ENCODE measurements at places on chromosomes 5 and 9.
A peak's percentile ranks its signal among the peaks of the same experiment; 100 is the strongest.

- DNase-seq = no peak
These were observed 9.4 kb downstream of the OTULINL start for GRCh38 chr5:14590949-14591348.

- no peak for DNase-seq
These were observed 548.3 kb downstream of the SEMA5A start for GRCh38 chr5:8997542-8998070.

- no peak for DNase-seq
These were observed 40.5 kb downstream of the CCNJL start for GRCh38 chr5:160271836-160272235.

DNA sequence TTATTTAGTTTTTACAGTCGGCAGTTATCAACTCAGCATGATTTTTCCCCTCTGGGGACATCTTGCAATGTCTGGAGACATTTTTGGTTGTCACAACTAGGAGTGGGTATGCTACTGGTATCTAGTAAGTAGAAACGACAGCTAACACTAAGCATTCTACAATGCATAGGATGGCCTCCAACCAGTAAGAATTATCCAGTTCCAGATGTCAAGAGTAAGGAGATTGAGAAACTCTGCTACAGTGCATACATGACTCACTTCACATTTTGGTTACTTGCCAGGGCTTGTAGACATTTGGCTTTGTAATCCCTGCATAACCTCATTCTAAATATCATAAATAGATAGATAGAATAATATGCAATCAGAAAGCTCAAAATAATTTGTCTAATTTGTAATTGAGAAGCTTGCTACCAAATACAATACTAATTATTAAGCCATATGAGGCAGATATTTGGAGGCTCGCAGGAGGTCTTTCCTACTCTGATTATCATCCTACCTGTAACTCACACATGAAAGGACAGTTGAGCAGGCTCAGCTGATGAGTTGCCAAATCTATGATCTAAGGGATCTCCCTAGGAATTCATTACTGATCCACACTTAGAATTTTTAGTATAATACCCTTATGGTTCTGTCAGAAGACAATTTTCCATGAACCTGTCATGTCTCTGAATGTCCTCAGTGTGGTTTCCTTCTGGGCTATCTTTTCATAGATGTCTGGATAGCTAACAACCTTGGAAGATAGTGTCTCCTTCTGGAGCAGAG, 346.9 kb upstream of the TLE4 start:
- no peak for DNase-seq

DNA sequence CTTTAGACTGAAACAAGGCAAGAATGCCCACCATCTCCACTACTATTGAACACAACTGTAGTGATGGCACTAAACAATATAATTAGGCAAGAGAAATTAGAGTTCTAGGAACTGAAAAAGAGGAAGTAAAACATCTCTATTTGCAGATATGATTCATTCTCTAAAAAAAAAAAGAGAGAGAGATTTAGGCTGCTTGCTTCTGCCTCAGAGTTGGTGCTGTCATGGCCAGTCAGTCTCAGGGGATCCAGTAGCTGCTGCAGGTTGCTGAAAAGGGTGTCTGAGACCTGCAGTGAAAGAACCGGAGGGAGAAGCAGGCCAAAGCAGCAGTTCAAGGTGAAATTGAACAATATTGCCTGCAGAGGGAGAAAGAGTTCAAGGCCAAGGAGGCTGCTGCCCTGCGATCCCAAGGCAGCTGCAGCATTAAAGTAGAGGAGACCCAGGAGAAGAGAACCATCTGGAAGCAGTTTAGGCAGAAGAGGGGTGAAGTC, 72.5 kb downstream of the AP3B1 start:
- peak; percentile 9 for DNase-seq

DNA sequence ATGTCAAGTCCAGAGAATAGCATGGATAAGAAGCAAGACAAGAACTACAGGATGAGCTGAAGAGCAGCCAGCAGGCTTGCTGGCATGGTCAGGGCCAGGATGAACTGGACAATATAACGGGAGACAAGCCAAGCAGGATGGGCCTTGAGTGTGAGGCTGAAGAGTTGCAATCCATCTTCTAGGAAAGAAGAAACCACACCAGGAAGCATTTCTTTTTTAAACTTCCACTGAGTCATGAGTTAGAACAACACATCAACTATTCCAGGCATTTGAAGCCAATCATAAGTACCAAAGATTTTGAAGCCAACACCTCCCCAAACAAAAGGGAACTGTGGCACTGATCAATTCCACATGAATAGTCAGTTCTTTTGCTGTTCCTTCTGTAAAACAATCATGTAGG, 27.3 kb downstream of the SLC31A2 start:
- DNase-seq = no peak

GRCh38 chr5:141763541-141763940, 81.5 kb upstream of the ARAP3 start:
- DNase-seq = no peak

- DNase-seq = no peak
These were observed 272.8 kb downstream of the TAF11L14 start for GRCh38 chr5:17907094-17907493.

- no peak for DNase-seq
These were observed 47.0 kb downstream of the SPRY4 start for GRCh38 chr5:142277796-142278195.

GRCh38 chr5:138972230-138972629, 97.1 kb upstream of the LRRTM2 start:
- DNase-seq = no peak

GRCh38 chr9:121354141-121354540, 15.9 kb downstream of the STOM start:
- DNase-seq = no peak

DNA sequence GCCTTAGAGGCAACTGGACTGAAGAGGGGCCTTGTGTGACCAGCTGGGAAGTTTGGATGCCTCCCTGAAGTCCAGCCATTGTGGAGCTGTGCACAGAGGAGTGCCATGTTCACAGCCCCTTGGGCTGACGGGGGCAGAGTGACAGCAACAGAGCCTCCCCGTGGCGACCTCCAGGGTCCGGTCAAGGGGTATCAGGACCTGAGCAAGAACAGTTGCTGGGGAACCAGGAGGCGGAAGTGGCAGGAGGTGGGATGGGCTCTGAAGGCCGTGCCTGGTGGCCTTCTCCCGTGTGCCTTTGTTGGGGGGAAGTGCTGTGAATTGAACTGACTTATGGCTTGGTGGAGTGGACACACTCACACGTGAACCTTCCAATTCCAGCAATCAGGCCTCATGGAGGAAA, 14.0 kb downstream of the BNIP1 start:
- no peak for DNase-seq

- DNase-seq = no peak
These were observed 61.0 kb downstream of the INVS start for GRCh38 chr9:100160021-100160420.

- no peak for DNase-seq
These were observed 368.6 kb upstream of the MPDZ start for GRCh38 chr9:13648068-13648467.

DNA sequence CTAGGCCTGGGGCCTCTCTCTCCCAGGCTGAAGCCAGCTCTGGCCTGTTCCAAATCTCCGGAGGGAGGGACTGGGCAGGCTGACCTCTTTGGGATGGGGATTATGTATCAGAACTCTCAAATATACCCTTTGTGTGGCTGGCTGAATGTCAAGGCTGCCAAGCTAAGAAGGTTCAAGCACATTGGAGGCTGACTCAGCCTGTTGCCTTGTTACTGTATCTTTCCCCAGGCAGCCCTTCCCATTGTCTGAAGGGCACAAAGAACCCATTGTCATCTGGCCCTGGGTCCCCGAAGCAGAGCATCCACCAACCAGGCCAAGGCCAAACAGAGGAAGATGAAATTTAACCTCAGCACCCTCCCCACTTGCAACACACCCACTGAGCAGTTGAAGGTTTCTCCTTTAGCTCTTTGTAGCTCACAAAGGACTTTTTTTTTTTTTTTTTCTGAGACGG, 7.3 kb upstream of the SPARC start:
- no peak for DNase-seq

DNA sequence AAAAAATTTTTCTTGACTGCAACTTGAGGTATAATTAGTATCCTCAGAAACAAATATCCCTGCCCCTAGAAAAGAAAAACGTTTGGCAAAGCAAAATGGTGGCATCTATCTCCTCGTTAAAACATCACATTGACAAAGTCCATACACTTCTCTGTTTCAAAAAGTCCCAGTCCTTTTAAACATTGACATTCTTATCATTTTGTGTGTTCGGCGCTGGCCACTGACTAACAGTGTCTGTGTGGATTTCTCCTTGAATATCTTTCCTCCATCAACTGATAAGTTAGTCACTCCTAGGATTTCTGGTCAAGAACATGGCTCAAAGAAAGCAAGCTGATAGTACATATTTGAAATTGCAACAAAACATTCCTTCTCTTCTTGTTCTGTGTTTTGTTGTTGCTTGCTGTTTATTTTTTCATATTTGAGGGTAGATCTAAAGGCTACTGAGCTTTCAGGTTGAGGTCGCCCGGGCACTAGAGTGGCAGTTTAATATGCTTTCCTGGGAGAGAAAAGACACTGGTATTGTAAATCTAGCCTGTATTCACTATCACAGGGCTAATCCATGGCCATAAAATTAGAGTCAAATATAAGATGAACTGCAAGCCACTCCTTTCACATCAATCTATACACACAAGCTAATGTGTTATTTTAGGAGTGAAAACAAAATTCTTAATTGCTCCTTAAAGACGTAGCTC, 8.5 kb upstream of the PPIC start:
- no peak for DNase-seq

- DNase-seq = no peak
These were observed 424.3 kb upstream of the DMAC1 start for GRCh38 chr9:8223861-8224260.

DNA sequence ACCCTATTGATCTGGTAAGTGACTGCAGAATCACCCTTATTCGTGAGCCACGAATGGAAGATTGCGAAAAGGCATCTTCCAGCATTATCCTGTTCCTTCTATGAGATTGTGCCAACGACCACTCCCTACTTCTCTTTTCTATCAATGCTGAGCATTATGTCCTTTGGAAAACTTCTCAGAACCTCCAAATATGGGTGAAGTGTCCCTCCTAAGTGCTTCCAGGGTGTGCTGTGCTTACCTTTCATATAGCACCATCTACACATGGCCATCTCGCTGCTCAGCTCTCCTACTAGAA, 14.7 kb upstream of the LCP2 start:
- no peak for DNase-seq

DNA sequence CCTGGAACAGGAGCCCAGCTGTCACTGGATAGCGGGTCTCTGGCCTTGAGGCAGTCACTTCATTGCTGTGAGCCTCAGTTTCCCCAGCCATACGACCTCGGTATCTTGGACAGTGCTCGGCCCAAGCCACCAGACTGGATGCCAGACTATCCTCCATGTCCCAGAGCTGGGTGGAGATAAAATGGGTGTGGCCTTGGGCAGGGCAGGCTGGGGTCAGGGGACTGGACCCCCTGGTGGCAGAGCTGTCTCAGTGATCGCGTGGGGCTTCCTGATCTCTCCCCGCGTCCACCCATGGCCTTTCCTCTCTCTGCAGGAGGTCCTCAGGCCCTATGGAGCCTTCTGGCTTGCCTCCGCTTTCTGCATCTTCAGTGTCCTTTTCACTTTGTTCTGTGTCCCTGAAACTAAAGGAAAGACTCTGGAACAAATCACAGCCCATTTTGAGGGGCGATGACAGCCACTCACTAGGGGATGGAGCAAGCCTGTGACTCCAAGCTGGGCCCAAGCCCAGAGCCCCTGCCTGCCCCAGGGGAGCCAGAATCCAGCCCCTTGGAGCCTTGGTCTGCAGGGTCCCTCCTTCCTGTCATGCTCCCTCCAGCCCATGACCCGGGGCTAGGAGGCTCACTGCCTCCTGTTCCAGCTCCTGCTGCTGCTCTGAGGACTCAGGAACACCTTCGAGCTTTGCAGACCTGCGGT, 10.0 kb downstream of the SLC2A8 start:
- no peak for DNase-seq

DNA sequence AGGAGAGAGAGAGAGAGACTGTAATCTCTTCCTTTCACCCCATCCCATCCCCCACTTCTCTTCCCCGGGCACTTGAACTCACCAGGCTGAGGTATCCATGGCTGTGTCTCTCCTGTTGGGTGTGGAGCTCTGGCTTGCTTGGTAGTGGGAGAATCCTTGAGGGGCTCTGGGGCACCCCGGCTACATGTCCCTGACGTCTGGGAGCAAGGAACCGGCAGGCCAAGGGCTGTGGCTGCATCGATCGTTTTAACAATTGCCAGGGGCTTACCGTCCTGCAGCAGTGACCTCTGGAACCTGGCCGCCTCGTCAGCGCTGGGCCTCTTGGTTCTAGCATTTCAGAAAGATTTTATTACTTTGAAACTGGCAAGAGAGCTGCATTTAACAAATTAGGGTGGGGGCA, 30.0 kb downstream of the FGF18 start:
- no peak for DNase-seq

- DNase-seq = no peak
These were observed 101.6 kb upstream of the MAP1B start for GRCh38 chr5:72005671-72006070.

GRCh38 chr9:134975253-134975652, 57.5 kb upstream of the FCN1 start:
- no peak for DNase-seq

- DNase-seq = no peak
These were observed 1.8 kb downstream of the STK10 start for GRCh38 chr5:172186114-172186695.

DNA sequence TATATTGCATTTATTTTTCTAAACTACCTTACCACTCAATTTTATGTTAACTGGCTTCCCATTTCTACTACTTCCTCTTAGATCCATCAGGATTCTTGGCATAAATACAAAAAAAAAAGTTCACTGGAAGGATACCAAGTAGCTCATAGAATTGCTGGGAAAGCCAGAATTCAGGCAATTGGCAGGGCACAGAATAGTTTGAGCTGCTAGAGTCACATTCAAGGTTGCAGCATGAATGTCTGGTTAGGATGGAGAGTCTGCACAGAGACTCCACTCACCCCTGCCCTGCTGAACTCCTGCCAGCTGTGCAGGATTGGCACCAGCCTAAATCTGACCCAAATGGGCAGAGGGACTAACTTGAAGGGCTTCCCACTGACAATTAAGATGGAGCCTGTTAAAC, 4.9 kb upstream of the AMACR start:
- DNase-seq = no peak

DNA sequence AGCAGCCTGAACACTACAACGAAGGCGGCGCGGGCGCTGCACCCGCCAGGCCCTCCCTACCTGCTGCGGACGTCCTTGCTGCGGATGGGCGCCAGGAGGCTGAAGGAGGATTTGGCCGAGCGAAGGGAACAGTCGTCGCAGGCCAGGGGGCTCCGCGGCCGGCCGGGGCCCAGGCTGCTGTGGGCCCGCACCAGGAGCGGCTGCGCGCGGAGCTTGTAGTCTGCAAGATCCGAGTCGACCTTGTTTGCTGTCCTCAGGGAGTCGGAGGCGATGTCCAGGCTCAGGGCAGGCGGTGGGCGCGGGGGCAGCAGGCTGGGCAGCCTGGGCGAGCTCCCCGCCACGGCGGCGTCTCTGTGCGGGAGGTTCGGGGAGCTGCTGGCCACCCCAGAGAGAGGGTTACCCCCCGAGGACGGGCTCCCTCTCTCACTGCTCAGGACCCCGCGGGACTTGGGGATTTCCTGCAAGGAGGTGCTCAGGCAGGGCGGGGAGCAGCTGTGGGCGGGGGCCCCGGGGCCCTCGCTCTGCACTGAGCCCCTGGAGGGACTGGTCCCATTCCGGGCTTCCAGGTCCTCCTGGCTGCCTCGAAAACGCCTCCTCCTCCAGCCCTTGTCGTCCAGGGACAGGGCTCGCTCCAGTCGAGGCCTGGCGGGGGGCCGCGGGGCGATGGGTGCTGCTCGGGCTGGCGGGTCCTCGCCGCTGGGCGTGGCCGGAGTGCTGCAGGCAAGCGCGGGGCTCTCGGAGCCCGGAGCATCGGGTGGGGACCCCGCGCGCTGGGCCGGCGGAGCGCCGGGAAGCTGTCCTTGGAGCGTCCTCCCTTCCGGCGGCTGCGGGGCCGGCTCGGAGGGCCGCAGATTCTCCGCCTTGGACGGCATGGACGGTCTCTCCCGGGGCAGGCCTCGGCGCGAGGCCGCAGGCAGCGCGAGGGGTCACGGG, 831 bp downstream of the INPP5E start:
- peak; percentile 41 for DNase-seq

Measured in HT-29 (cell line).